ENCODE measurements at places on chromosomes 1 and 21.

- DNase-seq: no peak
Observed at GRCh38 chr1:230400007-230400344, 26.2 kb downstream of the PGBD5 start.

DNA sequence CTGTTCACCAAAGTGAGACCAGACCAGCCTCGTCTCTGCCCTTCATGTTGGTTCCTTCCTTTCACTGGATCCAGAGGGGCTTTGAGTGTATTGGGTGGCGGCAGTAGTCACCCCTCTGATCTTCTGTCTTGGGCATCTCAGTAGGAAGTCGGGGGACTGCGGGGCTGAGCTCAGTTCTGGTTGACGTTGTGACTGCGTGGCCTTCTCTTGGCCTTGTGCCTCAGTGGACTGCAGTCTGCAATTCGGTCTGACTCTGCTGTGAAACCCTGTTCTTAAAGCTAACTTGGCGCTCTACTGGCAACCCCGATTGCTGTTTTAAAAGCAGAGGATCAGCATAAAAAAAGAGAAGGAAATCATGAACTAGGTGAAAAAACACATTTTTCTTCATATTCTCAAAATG lies 56.7 kb downstream of the SLC37A1 start:
- DNase-seq: no peak

GRCh38 chr1:18891426-18891780 lies 11.0 kb downstream of the ALDH4A1 start:
- DNase-seq: no peak

GRCh38 chr21:45078371-45078770 lies 4.0 kb downstream of the ADARB1 start:
- DNase-seq: no peak

- DNase-seq: no peak
Observed at GRCh38 chr1:244291236-244292201, 160.2 kb downstream of the ADSS2 start.

GRCh38 chr1:227395426-227396028 lies 77.2 kb upstream of the CDC42BPA start:
- no peak for DNase-seq

- DNase-seq: no peak
Observed at GRCh38 chr1:38095454-38095931, 48.9 kb upstream of the POU3F1 start.

GRCh38 chr1:172669011-172669410 lies 10.1 kb downstream of the FASLG start:
- DNase-seq: no peak

DNA sequence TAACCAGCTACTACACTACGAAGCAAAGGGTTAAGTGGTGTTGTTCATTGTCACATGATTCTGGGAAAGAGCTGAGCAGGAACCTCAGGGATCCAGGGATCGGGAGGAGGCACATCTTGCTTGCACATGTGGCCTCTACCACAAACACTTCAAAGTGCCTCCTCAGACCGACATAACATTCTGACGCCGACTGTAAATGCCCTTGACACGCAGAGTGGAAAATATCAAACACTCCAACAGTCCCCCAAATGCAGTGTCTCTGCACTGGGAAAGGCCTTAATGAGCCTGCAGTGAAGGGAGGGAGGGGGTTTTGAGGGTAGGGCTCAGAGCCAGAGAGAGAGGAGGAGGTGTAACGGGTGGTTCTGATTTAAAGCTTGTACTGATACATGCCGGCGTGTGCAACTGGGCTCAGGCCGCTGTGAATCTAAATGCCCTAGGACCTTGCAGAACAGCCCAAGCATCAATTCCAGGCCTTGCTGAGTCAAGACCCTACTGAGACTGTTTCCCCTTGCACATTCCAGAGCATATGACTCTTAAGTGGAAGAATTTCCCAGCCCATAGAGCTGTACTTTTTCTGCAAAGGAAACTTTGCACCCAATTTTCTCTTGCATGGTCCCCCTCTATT lies 163.7 kb downstream of the NTMT2 start:
- DNase-seq: no peak

DNA sequence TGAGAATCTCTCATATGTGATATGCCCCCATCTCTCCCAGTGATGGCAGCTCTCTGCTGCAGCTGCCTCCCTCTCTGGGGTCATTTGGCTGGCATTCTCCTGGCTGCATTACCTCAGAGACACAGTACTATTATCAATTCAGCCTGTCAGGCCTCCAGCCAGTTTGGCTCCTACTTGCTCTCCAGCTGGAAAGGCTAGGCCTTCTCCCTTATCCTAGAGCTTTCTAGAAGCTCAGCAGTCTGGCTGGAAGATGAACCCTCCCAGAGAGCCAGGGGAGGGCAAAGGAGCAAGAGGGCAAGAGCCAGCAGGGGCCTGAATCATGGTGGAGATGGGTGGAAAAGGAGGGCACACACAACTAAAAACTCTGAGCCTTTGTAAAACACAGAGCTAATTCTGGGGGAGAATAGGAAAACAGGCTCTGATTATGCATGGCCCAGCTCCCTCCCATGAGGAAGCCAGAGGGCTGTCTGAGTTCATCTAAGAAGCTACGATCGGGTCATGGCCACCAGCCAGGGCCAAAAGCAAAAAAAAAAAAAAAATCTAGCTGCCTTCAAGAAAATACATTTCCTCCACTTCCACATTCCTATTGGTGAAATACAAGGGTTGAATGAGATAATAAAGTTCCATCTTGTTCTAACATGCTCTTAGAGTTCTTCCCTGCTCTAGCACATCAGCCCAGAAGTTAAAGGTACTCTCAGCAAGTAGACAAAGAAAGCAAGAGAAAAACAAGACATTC lies 8.8 kb downstream of the LAMB3 start:
- DNase-seq: no peak

All from GM10248 (cell line).